CD4-positive, alpha-beta T cell (primary cell): ENCODE measurements at places on chromosomes 4 and X. TPM values are rescaled to one million over a fixed set of nuclear protein-coding genes. Genes with fewer than 3 reads are reported as not detected.

- peak; percentile 20 for DNase-seq
Measured at GRCh38 chrX:46642145-46642544, 68.6 kb downstream of the CHST7 start.

DNA sequence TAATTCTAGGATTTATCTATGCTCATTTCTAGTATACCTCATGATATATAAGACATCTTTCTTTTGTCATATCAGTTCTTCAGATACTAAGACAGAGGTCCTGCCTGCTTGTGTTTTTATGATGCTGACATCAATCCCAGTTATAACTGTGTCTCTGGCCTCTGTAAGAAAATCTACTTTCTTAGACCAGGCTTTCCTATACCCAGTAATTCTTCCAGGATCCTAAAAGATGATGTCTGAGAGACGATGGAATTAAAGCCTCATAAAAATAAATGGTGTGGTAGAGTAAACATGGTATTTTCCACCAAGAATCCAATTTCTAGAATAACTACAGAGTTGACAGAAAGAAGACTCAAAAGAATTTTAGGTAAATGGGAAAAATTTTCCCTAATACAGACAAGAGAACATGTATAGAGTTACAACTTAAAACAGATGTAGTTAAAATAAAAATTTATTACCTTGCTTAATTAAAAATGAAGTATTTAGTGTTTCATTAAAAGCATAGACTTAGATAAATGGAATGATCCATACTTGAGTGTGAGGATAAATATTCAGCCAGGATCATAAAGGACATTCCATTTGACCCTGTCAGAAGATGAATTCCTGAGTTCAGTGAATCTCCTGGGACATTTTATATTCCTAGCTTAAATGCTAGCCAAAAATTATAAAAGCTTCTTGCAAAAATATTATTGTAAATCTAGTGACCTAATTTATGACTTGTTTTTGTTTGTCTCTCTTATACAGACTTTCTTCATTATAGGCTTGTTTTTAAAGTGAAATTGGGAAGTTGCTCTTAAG is 137.4 kb downstream of the PDLIM5 start:
- no peak for DNase-seq

DNA sequence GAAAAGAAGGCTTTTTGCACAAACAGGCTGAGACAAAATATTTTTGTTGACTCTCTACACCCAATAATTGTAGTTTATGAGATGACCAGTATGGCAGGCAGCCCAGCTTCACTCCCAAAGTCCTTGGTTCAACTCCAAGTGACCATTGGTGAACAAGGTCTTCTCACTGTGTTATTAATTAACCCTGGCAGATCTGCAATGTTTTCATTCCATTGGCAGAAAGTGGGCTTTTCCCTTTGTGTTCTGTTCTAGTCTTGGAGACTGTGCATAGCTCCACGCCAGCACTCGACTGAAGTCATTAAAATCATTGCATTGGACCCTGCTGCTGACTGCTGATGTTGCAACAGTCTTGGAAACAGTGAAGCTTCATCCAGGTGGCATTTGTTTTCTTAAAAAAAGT is 277.3 kb upstream of the HAND2 start:
- no peak for DNase-seq

Gene SNCA
- not detected for total RNA-seq

Gene STEEP1
- 25.1 TPM for total RNA-seq

Gene RBM46
- total RNA-seq, result not detected
